ENCODE measurements at places on chromosomes 1 and 21.

DNA sequence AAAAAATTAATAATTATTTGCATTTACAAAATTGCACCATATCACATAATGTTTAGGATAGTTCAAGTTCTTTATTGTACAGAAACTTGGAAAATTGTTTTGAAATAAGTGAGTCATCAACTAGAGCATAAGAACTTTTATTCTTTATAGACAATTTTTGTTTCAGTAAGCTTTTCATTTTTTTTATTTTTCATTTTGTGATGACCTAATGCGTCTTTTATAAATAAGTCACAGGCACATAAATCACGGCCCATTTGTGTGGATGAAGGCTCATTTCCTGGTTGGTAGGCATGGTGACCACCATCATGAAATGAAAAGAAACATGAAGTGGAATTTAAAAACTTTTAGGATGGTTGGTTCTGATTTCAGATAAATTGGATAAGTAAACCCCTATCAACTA lies 39.3 kb downstream of the SPAG17 start:
- DNase-seq: no peak

DNA sequence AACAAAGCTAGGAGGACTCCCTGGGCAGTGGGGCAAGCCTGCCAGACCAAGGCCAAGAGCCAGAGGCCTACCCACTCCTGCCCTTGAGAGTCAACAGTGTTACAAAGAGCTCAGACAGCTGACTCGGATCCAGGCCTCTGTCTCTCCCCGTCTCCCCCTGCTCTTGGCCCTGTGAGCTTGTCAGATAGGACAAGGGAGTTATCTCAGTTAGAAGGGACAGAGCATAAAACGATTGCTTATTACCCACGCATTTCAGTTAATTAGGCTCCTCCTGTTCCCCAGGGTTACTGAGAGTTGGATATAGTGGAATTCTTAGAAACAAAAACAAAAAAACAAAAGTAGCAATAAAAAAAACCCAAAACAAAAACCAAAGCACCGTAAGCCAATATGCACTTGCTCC lies 1.3 kb downstream of the SLC41A1 start:
- DNase-seq: no peak

DNA sequence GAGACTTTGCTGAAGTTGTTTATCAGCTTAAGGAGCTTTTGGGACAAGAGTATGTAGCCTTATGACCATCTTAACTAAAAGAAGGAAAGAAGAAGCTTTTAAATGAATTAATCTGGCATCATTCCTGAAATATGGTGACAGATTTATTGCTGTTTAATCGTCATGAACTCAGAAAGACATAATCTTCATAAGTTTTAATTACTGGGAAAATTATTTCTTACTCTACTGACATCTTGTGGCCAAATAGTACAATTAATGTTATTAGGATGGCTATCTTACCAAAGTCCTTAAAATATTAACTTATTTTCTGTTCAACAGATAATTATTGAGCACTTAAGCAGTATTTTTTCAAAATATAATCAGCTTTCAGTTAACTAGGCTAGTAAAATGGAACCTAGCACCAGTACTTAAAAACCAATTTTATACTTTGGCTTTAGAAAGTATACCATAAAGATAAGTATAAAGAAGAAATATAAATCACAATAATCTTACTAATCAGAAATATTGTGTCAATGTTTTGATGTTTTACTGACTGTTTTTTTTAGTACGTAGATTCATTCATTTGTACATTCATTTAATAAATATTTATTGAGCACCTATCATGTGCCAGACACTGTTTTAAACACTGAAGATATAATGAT lies 34.7 kb upstream of the GPR25 start:
- DNase-seq: no peak

DNA sequence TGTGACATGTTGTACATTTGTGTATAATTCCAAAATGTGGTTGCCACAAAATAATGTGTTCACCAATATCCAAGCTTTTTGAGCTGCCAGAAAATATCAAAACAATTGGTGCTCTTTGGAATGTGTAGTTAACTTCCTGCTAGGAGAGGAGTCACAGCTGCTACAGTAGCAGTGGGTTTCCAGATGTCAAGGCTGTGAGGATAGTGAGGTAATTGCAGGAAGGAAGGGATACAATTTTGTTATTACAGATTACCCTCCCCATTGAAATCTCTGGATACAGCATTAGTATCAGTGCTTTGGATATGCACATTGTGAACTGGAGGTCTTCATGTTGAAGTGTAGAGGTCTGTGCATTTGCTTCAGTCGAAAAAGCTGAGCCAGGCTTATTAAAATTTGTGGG lies 253.2 kb downstream of the PTPRC start:
- DNase-seq: no peak

GRCh38 chr21:46636550-46637285 lies 1.2 kb downstream of the PRMT2 start:
- no peak for DNase-seq

DNA sequence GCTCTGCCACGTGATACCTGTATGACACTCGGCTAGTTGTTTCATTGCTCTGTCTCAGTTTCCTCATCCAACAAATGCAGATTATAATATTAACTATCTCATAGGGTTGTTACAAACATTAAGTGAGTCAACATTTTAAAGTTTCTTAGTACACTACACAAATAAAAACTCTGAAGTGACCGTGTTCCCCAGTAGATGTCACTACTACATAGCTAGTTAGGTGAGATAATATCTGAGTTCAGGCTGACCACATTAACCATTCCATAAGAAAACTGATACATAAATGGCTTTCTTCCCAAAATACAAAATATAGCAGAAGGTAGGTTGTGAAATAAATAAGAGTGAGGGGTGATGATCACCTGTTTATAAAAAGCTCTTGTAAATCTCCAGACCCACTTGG lies 214.1 kb downstream of the NUF2 start:
- no peak for DNase-seq

DNA sequence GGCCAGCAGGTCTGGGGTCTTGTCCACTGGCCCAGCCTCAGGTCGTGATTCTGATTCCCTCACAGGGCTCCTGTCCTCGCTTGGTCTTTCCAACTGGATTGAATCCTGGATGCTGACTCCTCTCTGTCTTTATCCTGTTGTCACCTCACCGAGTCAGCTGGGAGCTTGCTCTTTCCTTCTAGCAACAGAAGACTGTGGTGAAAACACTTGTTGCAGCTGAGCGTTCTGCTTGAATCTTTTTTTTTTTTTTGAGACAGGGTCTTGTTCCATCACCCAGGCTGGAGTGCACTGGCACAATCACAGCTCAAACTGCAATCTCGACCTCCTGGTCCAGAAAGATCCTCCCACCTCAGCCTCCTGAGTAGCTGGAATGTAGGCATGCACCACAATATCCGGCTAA lies 8.0 kb upstream of the WNT4 start:
- DNase-seq: no peak

- no peak for DNase-seq
Observed at GRCh38 chr1:153872331-153872730, 50.4 kb downstream of the GATAD2B start.

GRCh38 chr1:2913091-2913490 lies 108.2 kb upstream of the ACTRT2 start:
- DNase-seq: no peak

DNA sequence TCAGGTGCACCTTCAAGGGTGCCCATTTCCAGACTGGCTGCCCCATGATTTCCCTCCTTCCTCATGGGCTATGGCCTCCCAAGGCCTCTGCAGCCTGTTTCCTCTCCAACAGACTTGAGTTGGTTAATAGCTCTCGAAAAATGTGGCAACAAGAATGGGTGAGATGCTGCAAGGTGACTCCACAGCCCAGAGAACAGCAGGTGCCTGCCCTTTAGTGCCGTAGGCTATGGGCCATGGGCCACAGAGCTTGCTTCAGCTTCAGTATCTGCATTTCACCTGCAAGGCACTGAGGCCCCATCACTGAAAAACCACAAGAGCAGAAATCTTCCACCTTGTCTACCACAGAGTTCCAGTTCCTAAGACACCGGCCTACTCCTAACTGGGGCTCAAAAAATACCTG lies 122.0 kb downstream of the ETS2 start:
- no peak for DNase-seq

DNA sequence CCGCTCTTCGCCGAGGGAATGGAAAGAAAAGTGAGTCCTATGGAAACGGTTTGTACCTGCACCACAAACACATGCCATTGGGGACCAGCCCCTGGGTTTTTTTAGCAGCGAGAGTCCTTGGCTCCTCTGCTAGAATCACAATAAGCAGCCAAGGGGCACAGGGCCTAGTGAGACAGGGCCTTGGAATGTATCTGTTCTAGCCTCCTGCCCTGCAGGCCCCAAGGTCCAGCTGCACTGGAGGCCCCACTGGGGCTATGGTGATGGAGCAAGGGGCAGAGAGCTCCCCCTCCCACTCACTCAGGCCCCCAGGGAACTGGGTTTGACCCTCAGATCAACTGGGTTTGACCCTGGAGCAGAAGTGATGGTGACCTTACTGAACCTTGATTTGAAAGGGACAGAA lies 14.4 kb downstream of the SHISA4 start:
- DNase-seq: no peak

DNA sequence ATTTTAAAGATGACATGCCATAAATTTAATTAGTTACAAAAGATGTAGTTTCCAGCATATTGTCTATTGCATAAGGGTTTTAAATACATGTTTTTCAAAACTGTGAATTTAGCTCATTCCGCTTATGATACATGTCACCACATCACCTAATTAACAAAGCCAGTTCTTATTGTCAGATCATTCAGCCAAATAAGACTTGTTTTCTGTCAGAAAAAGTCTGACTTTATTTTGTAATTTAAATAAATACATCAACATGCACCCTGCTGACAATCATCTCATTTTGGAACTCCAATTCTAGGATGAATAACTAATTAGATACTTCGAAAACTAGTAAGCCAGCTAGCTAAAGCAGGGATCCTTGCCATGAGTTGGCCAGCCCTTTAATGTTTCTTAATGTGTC lies 110.9 kb upstream of the APP start:
- DNase-seq: no peak

- no peak for DNase-seq
Observed at GRCh38 chr1:11990303-11991032, 10.2 kb downstream of the MFN2 start.

GRCh38 chr1:180435566-180435965 lies 66.8 kb downstream of the ACBD6 start:
- no peak for DNase-seq

DNA sequence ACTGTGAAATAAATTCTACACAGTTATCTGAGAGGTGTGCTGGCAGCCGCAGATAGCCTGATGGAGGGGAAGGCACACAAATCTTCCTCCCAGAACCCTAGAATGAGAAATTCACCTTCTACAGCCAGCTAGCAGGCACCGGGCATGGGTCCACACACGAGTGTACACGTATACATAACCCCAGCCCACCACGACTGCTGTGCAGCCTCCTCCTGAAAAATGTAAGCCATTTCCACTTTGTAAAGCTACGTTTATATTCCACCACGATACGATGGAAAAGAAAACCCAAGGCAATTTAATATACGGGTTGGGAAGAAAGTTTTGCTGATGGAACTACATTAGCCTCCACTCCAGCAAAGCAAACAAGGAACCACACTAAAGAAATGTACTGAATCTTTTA lies 1.8 kb downstream of the BTG3 start:
- DNase-seq: no peak

DNA sequence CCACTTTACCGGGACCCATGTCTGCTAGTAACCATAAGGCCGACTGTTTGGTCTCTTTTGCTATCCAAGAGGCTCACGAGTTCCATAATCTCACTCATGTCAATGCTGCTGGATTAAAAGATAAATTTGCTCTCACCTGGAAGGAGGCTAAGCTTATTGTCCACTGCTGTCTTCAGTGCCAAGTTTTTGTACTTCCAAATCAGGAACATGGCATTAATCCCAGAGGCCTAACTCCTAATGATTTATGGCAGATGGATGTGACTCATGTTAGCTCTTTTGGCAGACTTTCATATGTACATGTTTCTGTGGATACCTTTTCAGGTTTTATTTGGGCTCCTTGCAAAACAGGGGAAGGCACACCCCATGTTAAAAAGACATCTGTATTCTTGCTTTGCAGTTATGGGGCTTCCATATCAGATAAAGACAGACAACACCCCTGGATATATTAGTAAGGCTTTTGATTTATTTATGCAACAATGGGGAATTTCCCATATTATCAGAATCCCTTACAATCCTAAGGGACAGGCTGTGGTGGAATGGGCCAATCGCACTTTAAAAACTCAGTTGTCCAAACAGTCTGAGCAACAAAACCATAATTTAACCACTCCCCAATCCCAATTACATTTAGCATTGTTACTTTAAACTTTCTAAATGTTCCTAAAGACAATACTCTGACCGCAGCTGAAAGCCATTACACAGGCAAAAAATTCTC lies 162.7 kb downstream of the IER5 start:
- DNase-seq: peak; percentile 55

- peak; percentile 8 for DNase-seq
Observed at GRCh38 chr1:24878775-24879742, 51.0 kb downstream of the RUNX3 start.

- DNase-seq: no peak
Observed at GRCh38 chr1:59549903-59550302, 253.0 kb downstream of the FGGY start.

GRCh38 chr1:228846952-228847351 lies 111.7 kb downstream of the RHOU start:
- DNase-seq: no peak

- no peak for DNase-seq
Observed at GRCh38 chr21:17819877-17820229, 697 bp upstream of the C21orf91 start.

Measured in HS-5 (cell line).